Type B pancreatic cell (in vitro differentiated cells): ENCODE measurements at places on chromosomes 3 and 15.

- DNase-seq, result no peak
These were observed 172.4 kb upstream of the SLC2A2 start for GRCh38 chr3:171198781-171199472.

DNA sequence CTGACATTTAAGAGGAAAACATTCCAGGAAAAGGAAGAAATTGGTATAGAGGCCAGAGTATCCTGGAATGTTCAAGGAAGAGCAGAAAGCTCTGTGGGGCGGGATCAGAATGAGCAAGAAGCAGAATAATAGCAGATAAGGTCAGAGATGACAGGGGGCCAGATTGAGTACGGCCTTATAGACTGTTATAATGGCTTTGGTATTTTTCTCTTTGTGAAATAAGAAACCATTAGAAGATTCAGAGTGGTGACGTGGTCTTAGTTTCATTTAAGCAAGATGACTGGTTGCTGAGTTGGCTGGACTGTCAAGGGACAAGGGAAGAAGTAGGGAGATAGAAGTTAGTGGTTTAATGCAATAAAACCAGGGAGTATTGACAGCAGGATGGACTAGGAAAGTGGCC, 218.3 kb upstream of the SOX2 start:
- DNase-seq, result no peak

GRCh38 chr3:52352566-52352965, 36.4 kb downstream of the DNAH1 start:
- no peak for DNase-seq

DNA sequence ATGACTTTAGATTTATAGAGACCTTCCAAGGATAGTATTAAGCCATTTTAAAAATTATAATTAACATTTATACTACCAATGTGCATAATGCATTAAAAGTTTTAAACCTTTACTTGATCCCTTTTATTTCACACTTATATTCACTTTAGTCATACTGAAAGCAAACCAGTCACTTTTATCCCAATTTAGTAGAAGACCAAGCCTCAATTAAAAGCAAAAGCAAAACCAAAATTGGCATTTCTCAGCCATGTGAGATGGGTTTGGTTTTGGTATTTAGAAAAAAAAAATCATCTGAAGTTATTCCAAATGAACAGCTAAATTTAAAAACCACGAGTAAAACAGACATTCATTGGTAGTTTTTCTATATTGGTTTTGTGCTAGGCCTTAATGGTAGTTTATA, 249.4 kb downstream of the LPP start:
- no peak for DNase-seq

DNA sequence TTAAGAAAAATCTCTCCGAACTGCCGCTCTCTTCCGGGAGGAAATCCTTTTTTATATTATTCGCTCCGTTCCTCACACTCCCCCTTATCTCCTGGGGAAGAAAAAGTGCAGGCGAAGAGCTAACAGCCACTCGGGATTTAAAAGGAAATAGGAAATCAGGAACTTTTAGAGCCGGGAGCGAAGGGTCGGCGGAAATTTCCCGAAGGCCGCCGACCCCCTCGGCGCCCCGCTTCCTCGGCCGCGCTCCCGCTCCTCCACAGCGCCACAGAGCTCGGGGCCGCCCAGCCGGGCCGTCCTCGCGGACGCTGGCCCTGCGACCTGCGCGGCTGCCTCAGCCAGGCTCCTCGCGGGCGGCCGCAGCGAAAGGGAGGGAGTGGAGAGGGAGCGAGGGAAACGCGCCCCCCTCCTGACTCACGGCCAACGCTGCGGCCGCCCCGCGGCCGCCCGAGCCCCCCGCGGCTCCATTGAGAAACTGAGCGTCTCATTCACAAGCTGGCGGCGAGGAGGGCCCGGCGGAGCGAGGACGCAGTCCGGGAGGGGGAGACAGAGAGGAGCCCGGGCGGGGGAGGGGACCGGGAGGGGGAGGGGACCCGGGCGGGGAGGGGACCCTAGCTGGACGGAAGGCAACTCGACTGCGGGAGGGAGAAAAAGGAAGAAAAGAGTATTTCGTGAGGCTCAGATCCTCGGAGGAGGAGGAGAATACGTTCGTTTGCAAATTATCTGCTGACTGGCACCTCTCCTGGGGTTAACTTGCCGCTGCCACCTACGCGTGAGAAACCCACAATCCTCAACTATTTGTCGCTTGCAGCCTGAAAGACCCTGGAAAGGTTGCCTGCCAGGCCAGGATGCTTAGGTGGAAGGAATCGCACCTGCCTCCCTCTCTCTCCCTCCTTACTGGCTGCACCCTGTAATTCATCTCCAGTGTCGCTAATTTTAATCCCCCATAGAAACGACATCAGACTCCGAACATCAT, at the start of gene PTPN9:
Gene PTPN9 (minus strand): TSS at position 368 of the 973 bp plus-strand sequence. CDS start 539 bp downstream, outside the sequence.
- peak; percentile 87 for DNase-seq

DNA sequence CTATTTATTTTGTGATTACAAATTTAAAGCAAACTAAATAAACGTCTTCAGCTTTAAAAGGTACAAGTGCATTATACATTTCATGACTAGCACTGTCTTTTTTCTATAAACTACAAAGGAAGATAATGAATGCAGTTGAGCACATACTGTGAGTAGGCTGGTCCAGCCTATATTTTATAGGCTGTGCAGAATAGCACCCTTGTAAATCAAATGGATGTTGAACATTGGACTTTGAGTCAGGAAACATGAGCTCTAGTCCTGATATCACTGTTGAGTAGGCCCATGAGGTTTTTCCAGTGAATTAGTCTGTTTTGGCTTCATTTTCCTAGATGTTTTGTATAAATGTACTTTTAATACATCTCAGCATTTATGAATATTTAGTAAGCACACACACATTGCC, 447.3 kb upstream of the KCNMB2 start:
- no peak for DNase-seq

DNA sequence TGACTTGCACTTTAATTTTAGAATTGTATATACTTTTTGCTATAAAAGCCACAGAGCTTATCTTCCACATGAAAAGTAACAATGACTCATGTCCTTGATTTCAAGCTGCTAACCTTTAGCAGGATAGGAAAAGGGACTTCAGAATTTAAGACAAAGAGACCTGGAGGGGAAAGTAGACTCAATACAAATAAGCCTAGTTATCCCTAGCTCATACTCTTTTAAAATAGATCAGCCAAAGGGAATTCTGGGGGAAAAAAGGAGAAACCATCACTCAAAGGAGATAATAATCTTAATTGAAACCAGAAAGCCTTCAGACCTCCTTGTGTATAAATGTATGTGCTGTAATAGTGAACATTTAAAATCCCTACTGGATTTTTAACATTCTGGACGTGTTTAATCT, 930.3 kb downstream of the NTRK3 start:
- no peak for DNase-seq

GRCh38 chr3:53377794-53378193, 30.5 kb upstream of the DCP1A start:
- no peak for DNase-seq

DNA sequence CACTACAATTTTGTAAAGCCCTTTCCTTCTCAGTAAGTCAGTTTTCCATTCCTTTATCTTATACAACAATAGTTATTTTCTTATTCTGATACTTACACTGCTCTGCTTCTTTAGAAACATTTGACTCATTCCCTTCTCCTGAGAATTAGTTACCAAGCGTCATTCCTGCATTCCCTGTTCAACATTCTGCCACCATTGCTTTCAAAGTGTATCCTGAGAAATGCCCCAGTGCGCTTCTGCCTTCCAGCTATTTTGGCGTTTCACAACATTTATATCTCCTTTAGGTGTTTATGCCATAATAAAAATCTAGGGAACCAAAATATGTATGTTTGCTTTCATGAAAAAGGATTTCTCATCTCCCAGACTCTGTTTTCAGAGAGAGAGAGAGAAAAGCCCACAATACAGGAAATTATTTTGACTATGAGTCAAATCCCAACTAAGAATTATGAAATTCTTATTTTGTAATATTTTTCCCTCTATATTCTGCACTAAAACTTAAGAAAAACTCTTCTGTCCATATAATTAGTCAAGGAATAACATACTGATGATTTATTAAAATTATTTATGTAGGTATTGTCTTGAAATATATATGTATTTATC, 118.2 kb upstream of the RAP2B start:
- DNase-seq, result no peak

DNA sequence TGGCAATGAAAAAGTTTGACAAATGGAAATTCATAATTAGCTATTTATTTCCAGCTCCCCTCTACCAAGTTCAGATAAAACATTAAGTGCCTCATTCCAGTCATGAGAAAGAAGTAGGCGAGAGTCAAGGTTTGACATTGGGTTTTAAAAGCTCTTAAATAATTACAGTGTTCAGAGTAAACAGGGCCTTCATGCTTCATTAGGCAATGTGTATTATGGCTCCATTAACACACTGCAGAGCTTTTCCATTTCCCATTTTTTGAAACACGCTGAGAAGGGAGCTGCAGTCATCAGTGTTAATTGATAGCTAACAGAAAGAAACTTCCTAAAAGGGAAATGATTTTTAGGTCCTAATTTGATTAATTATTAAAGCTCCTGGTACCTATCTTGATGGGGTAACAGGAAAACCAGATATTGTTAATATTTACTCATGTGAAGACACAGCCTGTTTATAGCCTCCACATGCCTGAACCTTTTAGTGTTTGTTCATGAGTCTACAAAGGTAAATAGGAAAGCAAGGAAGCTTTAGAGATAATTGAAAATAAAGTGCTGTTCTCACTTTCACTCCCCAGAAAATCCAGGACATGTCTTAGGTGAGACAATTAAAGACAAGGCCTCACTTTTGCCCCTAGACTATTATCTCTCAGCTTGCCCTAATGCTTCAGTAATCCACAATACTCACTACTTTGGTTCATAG, 28.7 kb downstream of the SST start:
- DNase-seq, result no peak

GRCh38 chr15:63133786-63134185, 12.1 kb downstream of the LACTB start:
- no peak for DNase-seq

- no peak for DNase-seq
These were observed 108.1 kb upstream of the AADACL2 start for GRCh38 chr3:151625586-151625985.

DNA sequence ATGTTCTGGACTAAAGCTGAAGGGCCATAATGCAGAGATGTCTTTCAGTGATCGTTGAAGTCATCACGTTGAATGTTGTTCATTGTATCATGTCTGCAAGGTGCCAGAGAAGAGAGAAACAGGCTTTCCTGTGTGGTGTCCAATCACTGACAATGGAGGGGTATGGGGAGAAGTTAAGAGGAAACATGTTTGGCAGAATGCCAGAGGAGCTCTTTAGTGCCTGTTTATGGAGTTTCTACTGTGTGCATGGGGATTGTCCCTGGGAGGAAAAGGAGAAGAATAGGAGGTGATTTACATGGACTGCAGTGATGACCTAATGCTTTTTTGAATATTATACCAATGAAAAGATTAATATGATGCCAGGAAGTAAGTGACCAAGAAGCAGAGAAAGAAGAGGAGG, 11.7 kb downstream of the SCAANT1 start:
- DNase-seq, result no peak

GRCh38 chr15:44801364-44801763, 65.0 kb downstream of the TRIM69 start:
- DNase-seq, result no peak

DNA sequence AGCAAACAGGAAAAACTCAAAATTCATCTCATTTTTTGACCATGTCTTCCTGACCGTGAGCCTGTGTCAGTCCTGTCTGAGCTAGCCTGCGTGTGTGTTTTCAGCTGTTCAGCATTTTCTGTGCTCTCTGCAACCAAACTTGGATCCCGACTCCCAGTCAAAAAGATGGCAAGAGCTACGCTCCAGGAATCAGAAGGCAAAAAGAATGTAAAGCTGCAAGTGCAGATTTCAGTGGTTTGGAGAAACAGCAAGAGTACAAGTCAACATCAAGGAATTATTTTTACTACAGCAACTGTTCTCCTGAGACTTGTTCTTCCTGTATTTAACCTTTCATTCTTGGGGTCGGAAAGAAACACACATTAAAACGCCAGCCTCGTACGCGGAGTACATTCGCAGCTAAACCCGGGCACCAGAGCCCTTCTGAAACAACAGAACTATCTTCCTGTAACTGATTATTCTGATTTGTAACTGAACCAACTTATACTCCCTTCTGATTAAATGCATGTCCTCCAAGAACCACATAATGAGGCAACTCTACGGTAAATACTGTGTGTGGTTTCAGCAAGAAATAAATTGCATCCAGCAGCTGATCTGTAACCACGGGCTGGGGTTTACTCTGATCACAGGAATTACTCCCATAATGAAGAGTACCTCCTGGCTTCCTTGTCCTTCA, 107.4 kb downstream of the LRIG1 start:
- no peak for DNase-seq

DNA sequence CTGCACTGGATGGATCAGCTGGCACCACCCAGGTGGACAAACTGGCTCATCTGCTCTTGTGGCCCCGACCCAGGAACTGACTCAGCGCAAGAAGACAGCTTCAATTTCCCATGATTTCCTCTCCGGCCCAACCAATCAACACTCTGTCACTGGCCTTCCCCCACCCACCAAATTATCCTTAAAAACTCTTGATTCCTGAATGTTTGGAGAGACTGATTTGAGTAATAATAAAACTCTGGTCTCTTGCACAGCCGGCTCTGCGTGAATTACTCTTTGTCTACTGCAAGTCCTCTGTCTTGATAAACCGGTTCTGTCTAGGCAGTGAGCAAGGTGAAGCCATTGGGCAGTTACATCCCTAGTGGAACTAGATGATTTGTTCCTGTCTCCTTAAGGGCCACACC, 16.1 kb downstream of the BDH1 start:
- DNase-seq, result no peak

DNA sequence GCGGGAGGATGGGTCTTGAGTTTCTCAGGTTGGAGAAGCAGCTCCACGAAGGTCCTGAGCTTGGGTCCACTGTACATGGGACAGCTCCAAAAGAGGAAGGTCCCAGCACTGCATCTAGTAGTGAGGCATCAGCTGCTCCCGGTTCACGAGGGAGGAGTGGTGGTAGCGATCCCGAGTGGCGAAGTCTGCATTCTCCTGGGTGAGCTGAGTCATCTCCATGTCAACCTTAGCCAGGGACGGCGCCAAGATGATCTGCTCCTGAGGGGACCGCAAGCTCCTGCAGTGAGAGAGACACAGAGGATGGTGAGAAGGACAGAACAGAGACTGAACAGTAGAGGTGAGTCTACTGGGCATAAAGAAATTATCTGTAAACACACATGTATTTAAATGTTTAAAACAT, 28.0 kb upstream of the HEG1 start:
- DNase-seq, result no peak

DNA sequence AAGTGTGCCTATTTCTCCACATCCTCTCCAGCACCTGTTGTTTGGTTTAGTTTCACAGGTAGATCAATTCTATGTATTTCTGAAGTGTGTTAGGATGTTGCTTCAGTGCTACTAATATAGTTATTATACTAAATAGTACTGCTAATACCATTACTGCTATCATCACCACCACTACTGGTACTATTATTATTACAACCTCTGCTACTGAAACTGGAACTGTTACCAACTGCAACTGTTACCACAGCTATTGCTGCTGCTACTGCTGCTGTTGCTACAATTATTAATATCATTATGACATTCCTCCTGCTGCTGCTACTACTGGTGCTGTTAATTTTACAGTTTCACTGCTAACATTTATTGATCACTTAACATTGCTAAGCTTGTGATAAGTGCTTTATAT, 8.3 kb upstream of the LMOD3 start:
- DNase-seq, result no peak

GRCh38 chr3:113000691-113001090, 9.9 kb downstream of the GTPBP8 start:
- no peak for DNase-seq
